Stimulated activated CD8-positive, alpha-beta memory T cell treated with anti-CD3 and anti-CD28 coated beads, Interleukin-15, amount 100 ng/mL, for 4 hours (primary cell): ENCODE measurements at places on chromosomes 4 and X.

GRCh38 chrX:11444052-11444451, 150.8 kb downstream of the AMELX start:
- DNase-seq = no peak

- no peak for DNase-seq
Measured at GRCh38 chr4:154010371-154010770, 221.5 kb upstream of the SFRP2 start.

DNA sequence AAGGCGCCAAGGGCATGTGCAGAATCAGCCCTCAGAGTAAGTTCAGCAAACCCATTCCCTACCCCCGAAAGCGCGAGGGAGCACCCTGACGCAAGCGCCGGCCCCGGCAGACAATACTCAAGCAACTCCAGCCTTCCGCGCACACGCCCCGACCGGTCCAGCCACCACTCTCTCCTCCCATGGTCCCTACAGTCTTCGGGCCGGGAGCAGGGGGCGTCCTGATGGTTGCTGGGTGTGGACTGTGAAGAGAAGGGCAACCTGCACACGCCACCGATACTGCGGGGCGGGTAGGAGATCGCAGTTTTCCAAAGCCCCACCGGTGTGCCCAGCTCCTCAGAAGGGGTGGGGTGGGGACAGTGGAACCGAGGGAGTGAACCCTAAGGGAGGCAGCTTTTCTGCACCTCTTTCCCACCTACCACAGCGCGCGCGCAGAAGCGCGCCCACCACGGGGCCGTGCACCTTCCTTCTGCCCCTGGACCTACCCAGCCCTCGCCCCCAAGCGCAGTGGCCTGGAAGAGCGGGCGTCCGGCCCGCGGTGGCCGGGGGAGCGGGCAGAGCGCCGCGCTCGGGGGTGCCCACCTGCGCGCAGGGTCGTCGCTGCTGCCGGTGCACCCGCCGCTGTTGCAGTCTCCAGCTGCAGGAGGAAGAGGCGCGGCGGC, 650.2 kb upstream of the DIPK2B start:
- no peak for DNase-seq

- no peak for DNase-seq
Measured at GRCh38 chr4:78928835-78929234, 10.4 kb downstream of the PAQR3 start.

DNA sequence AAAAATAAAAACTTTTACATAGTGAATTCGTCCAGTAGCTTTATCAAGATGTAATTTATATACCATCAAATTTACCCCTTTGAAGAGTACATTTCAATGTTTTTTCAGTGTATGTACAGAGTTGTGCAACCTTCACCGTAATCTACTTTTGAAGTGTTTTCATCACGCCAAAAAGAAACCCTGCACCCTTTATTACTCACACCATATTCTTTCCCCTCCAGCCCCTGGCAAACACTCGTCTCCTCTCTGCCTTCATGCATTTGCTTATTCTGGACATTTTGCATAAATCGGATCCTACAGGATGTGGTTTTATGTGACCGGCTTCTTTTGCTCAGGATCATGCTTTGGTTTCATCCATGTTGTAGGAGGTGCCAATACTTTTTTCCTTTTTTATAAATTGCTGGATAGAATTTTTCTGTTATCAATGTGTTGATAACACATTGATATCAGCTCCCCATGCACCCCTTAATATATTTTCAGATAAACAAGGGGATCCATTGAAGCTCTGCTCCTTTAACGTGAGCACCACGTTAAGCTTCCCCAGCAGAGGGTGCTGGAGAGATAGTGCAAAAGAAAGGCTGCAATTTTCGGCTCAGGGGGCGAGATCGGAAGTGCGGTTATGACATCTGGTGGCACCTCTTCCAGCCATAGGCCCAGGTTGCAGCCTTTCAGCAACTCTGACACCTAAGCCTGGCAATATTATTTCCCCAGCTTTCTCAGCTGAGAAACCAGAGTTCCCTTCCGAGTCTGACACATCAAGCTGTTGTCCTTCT, 100.1 kb upstream of the VCX3B start:
- DNase-seq = no peak

DNA sequence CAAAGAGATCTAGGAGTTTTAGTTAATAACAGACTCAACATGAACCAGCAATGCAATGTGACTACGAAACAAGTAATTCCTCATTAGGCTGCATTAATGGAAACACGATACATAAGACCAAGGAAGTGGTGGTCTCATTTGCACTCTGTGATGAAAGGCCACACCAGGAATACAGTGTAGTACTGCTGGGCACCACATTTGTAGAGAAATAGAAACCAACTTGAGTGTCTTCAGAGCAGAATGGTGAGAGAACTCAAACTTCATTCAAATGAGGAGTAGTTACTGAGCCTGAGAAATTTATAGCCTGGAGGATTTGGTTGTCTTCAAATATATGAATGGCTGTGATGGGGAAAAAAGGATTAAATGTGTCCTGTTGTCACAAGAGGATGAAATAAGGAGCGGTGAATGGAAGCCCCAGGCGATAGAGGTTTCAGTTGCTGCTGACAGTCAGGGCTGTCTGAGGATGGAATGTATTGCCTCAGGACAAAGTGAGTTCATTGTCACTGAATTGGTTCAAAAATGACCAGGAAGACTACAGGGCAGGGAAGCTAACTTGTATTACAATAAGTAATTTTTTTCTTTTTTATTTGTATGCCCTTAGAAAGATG, 50.9 kb downstream of the NFKB1 start:
- DNase-seq = no peak

DNA sequence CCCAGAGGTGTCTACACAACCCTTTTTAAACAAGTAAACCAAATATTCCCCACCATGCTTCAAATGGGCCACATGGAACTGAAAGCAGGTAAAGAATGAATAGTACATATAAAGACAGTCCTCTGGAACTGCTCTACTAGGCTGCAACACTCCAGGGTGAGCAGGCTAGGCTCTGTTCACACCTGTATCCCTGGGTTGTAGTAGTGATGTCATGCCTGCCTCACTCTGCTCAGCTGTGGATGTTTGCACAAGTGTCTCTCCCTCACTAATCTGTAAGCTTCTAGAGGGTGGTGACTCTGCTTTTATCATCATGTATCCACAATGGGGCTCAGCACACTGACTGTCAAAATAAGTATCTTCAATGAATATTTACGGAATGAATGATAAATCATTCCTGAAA, 20.4 kb downstream of the LEF1 start:
- DNase-seq = no peak

GRCh38 chr4:187541666-187542065, 453.9 kb upstream of the ZFP42 start:
- DNase-seq = no peak

GRCh38 chrX:6810776-6811175, 275.9 kb upstream of the VCX3A start:
- DNase-seq = no peak

- no peak for DNase-seq
Measured at GRCh38 chrX:139924069-139924695, 8.7 kb downstream of the ATP11C start.
